ENCODE measurements at places on chromosomes 1 and 21. TPM values are rescaled to one million over a fixed set of nuclear protein-coding genes. Genes with fewer than 3 reads are reported as not detected.

LCE7A gene
- total RNA-seq = not detected

GRCh38 chr1:87735750-87736149, 407.1 kb downstream of the LMO4 start:
- no peak for ATAC-seq

- no peak for ATAC-seq
Measured at GRCh38 chr1:175976865-175977642, 230.0 kb downstream of the COP1 start.

LRIF1 gene
- total RNA-seq = 6.4 TPM

- no peak for ATAC-seq
Measured at GRCh38 chr1:184494929-184495328, 108.1 kb downstream of the C1orf21 start.

DNA sequence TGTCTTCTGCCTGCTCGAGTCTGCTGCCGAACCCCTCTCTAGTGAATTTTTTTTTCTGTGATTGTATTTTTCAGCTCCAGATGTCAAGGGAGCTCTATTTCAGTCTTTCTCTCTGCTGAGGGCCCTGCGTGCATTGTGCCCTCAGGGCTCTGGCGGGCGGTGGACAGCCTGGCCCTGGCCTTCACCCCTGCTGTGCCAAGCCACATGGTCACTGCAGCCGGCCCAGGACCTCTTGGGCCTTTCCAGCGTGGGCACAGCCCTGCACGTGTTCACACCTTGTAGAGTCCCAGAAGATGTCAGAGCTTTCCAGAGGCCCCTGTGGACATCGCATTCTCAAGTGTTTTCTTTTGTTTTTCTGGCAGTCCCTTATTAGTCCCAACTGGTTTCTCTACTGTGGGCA, 55.7 kb downstream of the PCNT start:
- no peak for ATAC-seq

DNA sequence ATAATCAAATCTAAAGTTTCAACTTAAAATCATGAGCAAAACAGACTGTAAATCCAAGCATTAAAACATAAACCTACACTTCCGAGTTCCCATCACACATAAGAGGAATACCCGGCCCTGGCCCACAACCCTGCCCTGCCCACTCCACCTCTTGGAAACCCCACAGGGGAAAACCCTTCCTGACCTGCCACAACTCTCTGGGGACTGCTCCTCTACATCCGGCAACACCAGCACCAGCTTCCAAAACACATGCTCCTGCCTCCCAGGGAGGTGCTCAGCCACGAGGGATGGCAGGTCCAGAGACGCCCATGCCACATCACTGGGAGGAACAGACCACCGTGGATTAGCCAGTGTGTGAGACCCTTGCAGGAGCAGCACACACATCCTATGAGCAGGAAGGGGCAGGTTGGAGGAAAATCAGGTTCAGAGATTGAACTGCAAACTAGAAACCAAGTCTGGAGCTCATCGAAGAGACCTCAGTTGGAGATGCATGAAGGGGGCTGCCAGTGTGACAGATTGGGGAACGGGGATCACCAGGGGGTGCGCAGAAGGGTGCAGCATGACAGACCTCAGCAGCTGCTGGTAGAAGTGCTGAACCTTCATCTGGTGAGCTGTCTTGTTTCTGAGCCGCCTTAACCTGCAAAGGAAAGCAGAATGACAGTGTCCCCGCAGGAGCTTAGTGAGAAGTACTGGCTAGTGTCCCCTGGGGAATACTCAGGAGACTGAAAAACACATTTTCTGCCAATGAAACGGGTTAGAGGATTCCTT, 25.8 kb upstream of the LSS start:
- no peak for ATAC-seq

RHEX gene
- 3.5 TPM for total RNA-seq
